Femur (tissue), 1 donor: ENCODE measurements at places on chromosomes 16 and 17.

DNA sequence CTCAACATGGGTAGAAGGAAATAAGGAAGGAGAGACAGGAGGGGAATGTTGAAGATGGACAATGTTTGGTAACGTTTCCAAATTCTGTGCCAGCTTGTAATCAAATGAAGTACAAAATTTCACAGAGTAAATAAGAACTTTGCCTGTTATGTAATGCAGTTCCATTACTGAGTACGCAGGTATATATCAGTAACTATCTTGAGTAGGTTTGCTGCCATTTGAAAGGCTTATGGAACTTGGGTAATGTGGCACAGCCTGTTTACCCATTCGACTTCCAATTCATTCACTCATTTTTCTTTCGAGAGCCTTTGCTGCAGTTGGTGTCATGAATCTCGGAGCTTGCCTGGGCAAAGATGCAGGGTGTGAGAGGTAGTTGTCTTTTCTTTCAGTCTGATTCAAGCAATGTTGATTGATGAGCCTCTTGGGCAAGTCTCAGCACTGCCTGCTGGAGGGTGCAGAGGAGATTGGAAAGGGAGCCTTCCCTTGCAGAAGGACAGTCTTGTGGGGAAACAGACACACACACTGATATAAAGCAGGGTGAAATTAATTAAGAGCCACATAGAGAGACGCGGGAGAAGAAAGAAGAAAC lies 53.4 kb downstream of the ZNF18 start:
- no peak for DNase-seq

- no peak for DNase-seq
These were observed 156.4 kb downstream of the KATNIP start for GRCh38 chr16:27706156-27706865.

DNA sequence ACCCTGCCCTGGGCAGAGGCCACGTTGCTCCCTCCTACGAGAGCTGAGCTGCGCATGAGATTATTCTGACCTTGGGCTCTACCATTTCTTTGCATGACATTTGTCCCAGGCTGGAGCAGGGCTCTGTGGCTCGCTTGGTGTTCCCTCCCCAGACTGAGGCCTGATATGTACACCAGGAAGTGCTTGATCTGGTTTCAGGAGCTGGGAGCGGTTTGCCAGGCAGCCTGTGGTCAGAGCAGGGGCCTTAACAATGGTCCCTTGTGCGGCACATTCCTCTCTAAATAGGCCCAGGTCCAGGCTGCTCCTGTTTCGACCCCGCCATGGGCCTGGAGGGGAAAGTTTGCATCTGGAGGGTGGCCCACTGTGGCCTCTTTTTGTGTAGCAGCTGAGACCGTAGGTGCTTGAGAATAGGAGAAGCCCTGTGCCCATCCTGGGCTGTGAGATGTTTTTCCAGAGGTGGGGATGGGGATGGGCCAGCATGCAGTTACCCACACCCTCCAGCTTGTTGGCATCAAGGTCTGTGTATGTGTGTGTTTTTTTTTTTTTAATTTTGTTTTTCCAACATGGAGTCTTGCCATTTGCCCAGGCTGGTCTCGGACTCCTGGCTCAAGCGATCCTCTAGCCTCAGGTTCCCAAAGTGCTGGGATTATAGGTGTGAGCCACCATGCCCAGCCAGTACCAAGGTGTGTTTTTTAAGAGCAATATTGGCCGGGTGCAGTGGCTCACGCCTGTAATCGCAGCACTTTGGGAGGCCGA lies 253.9 kb downstream of the SEC14L1 start:
- peak; percentile 70 for DNase-seq

- DNase-seq: peak; percentile 87
These were observed 5.2 kb downstream of the ITGA3 start for GRCh38 chr17:50060951-50061712.

GRCh38 chr16:23650674-23651416 lies 9.6 kb downstream of the DCTN5 start:
- DNase-seq: no peak

DNA sequence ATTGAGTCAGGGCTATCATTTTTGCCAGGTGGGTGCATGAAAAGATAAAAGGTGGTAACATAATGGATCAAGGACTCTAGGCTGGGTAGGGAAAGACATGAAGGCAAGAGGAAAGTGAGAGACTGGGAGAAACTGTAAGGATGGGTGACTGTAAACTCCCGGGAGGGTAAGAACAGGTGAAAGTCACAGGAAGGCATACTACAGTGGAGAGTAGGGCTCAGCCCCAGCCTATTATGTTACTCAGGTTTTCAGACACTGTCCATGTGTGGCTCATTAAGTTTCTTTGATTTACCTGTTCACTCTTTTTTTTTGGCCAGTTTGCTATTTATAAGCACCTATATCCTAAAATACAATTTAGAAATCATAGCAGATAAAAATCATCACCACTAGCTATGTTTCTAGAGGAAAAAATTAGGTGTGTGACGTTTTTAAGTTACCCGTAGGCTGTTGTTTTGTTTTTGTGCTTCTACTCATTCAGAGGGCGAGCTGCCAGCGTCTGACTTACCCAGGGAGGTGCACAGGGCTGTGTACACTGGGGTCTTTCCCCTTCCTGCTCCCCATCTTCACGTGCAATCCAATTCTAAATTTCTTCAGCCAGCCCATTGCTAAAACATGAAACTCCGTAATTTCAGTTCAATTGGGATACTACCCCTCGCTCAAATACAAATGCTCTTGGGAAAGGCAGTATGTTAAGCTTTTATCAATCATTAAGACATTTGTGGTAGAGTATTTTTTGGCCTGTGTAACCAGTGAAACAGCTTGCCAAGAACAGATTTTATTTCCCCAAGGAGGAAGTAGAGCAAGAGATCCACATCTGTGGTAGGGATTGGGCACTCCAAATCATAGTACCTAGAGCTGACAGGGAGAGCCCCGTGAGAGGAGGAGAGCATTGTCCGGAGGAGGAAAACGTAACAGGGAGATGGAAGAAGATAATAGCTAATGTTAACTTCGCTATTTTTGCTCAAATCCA lies 21.7 kb upstream of the VWA3A start:
- DNase-seq: no peak
